ENCODE measurements at places on chromosomes 6 and 20. TPM values are rescaled to one million over a fixed set of nuclear protein-coding genes. Genes with fewer than 3 reads are reported as not detected.

STMND1 gene
- total RNA-seq: 0.26 TPM

FAM217A gene
- not detected for total RNA-seq

ZBP1 gene
- not detected for total RNA-seq

CLDN20 gene
- not detected for total RNA-seq

GRCh38 chr6:124924333-124924759 is 37.9 kb upstream of the RNF217 start:
- H3K36me3 ChIP-seq: no peaks in the 10 kb centered on the region
- H3K27ac ChIP-seq: no peak overlapping the region
- H3K4me3 ChIP-seq: no peak overlapping the region
- no peaks in the 10 kb centered on the region for H3K27me3 ChIP-seq
- DNase-seq: no peak

DNA sequence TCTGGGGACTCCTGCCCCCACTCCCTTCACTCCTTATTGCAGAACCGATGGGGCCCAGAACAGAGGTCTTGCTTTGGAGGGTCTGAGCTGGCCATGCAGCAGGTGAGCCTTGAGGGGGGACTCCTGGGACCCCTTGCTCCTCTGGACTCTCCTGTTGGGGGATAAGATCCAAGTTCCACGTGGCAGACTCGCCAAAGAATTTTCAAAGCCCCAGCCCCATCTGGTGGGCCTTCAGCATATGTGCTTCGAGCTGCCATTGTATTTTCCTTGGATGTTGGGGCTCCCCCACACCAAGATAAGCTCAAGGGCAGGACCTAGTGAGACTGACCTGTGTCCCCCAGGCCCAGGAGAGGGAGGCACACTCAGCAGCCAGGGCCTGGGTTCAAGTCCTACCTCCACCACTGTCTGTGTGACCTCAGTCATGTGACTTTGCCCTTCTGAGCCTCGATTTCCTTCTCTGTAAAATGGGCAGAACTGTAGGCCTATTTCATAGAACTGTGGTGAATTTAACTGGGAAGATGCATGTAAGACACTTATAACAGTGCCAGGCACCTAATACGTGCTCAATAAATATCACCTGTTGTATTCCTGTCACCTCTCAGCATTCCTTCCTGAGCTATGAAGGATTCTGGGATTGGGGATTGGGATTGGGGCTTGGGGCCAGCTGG is 115.5 kb downstream of the VEGFA start:
- no peaks in the 10 kb centered on the region for H3K36me3 ChIP-seq
- H3K27ac ChIP-seq: no peak overlapping the region
- peaks cover 8% of the 10 kb centered on the region for H3K4me1 ChIP-seq
- H3K27me3 ChIP-seq: no peaks in the 10 kb centered on the region
- DNase-seq: no peak

GRCh38 chr6:111850295-111850937 is 22.8 kb downstream of the FYN start:
- no peaks in the 10 kb centered on the region for H3K27me3 ChIP-seq
- H3K4me1 ChIP-seq: no peaks in the 10 kb centered on the region
- no peaks in the 10 kb centered on the region for H3K36me3 ChIP-seq
- no peak overlapping the region for H3K27ac ChIP-seq
- no peak for DNase-seq

DNA sequence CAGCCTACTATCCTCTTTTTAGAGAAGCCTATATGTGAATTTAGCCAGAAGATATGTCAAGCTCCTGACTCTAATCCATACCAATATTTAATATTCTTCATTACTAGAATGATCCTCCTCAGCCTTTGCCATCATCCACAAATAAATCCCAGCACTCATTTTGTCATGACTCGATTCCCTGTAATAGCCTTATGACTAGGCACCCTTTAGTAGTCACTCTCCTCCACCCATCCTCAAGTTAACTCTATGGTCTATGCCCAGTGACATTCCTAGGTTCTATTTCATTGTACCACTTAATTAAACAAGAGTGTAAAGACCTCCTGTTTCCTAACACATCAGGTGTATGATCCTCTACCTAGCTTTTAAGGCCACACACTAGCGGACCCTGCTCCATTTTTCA is 450.4 kb upstream of the CITED2 start:
- H3K4me3 ChIP-seq: no peak overlapping the region
- no peak for DNase-seq
- no peaks in the 10 kb centered on the region for H3K36me3 ChIP-seq
- H3K27me3 ChIP-seq: no peaks in the 10 kb centered on the region
- H3K27ac ChIP-seq: no peak overlapping the region
- peaks cover 5% of the 10 kb centered on the region for H3K4me1 ChIP-seq

DNA sequence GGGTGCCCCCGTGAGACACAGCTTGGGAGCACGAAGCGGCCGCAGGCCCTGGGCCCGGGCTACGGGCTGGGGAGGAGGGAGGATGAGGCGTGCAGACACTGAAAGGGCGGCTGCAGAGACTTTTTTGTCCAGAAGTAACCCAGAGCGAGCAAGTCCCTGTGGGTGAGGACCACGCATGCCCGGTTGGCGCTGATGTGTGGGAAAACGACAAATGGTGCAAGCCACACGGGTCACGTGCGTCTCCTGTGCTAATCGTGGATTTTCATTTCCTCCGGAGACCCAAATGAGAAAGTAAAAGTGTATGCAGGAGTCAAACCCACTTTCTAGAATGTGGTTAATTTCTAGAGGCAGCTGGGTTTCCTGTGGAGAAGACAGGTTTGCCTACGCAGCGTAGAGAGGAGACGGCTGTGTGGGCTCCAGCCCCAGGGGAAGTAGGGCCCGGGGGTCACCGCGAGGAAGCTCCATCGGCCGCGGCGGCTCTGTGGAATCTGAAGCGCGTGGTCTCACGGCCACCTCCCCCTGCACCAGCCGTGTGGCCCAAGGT is 19.0 kb downstream of the DLL1 start:
- no peak overlapping the region for H3K27ac ChIP-seq
- H3K27me3 ChIP-seq: peaks cover 83% of the 10 kb centered on the region
- no peaks in the 10 kb centered on the region for H3K36me3 ChIP-seq
- no peaks in the 10 kb centered on the region for H3K4me1 ChIP-seq
- H3K4me3 ChIP-seq: no peak overlapping the region
- DNase-seq: no peak

GRCh38 chr20:4299773-4300172 is 284.4 kb upstream of the RNF24 start:
- H3K36me3 ChIP-seq: no peaks in the 10 kb centered on the region
- no peak overlapping the region for H3K4me3 ChIP-seq
- H3K4me1 ChIP-seq: no peaks in the 10 kb centered on the region
- DNase-seq: no peak
